ENCODE measurements at places on chromosomes 1 and 21.

DNA sequence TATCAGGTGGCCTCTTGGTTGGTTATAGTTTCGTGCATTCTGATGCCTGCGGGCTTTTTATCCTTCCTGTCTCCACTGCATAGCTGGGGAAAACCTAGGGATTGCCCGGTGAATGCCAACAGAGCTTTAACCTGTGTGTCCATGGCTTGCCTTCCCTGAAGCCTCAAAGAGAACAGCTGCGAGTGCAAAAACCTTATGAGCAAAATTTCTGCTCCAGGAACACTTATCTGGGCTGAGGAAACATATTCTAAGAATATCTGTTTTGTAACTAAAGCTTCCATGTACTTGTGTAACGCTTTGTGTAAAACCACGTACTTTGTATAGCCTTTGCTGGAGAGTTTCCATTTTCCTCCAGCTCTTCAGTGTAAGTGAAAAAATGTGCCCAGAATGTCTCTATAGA lies 7.2 kb downstream of the CNST start:
- no peak for DNase-seq

DNA sequence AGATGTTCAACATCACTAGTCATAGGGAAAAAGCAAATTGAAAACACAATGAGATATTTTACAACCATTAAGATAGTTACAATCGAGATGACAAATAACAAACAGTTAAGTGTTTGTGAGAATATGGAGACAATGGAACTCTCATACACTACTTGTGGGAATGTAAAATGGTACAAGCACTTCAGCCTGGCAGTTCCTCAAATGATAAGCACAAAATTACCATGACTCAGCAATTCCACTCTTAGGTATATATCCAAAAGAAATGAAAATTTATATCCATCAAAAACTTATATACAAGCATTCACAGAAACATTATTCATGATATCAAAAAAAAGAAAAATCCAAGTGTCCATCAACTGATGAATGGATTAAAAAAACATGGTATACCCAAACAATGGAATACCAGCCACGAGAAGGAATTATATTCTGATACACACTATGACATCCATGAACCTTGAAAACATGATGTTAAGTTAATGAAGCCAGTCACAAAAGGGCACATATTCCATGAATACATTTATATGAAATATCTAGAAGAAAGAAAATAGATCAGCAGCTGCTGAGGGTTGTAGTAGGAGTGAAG lies 76.4 kb downstream of the EVI5 start:
- no peak for DNase-seq

- peak; percentile 21 for DNase-seq
These were observed 24.4 kb upstream of the TMEM54 start for GRCh38 chr1:32925403-32926162.

- DNase-seq: no peak
These were observed 234.6 kb downstream of the BRINP3 start for GRCh38 chr1:190243056-190243455.

- DNase-seq: no peak
These were observed 57.1 kb upstream of the NHLH2 start for GRCh38 chr1:115898020-115898419.

- no peak for DNase-seq
These were observed 17.9 kb downstream of the FMO5 start for GRCh38 chr1:147207192-147207591.

- DNase-seq: no peak
These were observed at the start of gene NECTIN4 for GRCh38 chr1:161089251-161089924. TSS of gene NECTIN4 (minus strand) at chr1:161089558. CDS start at chr1:161089296, 262 bp downstream.

DNA sequence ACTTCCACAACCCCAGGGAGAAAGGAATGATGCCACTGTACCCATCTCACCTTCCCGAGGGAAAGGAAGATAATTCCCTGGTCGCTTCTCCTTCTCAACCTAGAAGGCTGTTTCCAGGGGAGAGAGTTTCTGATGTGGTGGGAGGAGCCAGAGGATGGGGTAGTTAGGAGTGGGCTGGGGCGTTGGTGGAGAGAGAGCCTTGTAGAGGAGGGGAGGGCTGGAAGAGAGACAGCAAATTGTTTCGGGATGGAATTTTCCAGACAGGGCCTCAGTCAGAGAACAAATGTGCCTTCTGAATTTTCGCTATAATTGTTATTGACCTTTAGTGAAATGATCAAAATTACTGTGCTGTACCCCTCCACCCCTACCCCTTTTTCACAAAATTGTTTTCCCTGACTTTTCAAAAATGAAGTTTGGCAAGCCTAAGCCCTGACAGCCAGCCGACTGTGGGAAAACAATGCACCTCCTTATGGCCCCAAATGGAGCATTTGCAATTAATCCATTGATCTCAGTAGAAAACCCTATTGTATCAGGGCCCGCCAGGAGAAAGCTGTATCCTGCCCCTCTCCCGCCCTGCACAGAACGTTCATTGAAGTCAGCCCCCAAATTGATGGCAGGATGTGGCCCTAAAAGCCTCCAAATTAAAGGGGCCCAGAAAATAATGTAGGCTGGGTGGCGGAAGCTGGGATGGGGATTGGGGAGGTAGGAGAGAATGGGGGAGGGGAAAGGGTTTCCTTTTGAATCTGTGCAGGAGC lies 69.1 kb upstream of the JUN start:
- DNase-seq: no peak

- DNase-seq: no peak
These were observed 15.7 kb upstream of the PKN2 start for GRCh38 chr1:88668405-88668804.

DNA sequence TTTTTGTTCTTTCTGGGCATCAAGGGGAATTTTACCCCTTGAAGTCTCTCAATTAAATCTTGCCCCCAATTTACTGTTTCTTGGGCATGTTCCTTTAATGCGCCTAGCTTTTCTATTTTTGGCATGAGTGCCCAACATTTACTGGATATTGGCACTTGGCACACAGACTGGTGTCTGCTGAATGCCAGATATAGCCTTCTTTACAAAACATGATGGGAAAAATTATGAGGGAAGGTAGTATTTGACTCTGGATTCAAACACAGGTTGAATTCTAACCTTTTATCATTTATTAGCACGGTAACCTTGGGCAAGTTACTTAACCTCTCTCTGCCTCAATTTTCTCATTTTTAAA lies 88.3 kb upstream of the GPR52 start:
- DNase-seq: no peak

GRCh38 chr1:85467929-85468540 lies 3.1 kb upstream of the DDAH1 start:
- DNase-seq: no peak

DNA sequence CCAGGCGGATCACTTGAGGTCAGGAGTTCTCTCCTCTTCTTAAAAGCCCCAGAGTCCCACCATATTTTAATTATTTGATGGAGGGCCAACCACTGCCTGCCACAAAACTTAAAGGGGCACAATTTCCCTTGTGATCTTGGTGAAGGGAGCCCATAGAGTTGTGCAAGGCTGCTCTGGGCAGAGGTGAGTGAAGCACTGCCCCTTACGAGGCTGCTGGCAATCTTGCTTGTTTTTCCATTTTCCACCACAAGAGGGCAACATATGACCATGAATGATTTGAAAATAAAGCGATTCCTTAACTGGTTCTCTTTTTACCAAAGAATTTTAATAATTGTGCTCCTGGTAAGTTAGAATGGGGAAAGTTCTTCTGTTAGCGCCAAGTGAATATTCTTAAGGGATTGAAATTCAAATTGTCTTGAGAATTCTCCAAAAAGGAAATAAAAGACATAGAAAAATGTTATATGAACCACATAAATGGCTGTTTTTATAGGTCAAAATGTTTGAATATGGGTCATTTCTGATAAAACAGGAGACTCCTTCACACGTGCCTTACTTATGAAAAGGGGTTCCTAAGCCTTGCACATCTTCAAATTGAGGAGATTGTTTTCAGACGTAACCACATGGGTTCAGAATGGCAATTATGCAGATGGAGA lies 22.7 kb downstream of the PGM1 start:
- DNase-seq: peak; percentile 73

GRCh38 chr1:243597383-243597782 lies 252.7 kb downstream of the AKT3 start:
- DNase-seq: no peak

DNA sequence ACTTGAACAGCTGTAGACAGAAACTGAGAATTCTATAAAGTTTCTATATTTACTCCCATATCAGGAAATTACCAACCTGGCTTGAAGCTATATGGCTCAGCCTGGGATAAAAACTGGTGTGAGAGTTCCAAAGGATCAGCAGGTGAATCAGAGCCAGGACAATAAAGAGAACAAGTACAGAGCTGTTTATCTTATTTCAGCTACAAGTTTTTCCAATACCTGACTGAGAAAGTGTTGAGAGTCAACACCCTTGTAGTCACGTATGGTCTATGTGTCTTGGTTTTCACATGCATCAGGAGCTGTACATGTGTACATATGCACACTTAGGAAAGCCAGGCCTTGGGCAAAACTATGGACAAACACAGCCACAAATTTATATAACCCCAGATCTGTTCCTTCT lies 40.7 kb upstream of the CXADR start:
- DNase-seq: no peak

DNA sequence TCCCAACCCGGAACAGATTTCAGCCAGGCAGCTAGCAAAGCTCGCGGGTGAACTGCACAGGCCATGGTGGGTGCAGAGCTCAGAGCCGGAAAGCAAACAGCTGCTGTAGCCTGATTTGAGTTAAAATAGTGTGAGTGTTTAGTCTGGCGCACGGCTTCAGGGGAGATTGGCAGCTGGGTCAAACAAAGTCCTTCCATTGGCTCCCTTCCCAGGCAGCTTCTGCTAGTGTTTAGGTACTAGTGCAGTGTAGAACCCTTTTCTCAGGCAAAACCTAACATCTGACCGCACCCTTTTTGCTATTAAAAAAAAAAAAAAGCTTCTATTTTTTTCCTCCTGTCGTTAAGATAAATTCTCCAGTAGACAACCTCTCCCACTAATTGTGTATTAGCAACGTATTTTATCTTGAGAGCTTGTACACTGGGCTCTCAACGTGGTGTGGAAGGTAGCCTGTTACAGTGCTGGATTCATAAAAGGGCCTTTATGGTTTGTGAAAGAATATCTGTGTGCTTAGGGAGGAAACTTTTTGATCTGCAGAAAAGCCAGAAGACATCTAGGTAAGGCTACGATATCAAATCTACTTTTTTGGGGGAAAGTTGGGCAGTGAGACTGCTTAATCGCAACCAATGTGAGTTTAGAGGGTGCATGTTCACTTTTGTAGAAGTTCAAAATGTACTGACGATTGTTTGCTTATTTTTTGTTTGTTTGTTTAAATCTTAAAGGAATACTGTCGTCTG lies 689.6 kb downstream of the USP25 start:
- no peak for DNase-seq

DNA sequence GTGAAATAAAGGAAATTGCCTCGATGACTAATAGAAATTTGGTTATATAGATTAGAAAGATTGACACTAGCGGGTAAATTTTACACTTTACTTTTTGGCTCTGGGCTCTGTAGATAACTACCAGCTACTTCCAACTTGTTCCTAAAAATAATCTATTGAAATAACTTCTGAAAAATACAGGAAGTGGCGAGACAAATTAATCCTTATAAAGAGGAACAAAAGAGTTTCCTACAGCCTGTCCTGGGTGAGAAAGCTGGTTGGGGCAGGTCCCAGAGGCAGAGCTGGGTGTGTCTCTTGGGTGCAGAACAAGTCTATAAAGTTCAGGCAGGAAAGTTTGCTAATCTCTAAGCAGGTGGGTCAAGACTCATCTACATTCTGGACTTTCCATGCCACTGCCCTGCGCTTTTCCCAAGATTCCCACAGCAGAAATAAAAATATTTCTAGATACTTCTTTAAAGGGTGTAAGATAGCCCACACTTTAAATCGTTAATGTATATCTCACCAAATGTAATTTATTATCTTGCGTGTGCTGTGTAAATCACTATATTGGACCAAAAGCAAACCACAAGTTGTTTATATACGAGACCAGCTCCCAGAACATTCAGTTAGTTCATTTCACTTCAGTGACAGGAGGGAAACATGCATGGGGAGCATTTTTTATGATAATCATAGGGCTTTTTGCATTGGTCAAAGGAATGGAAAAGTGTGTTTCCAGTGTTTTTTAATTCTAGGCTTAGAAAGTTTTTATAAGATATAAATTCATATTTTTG lies 70.1 kb upstream of the NRIP1 start:
- no peak for DNase-seq
